ENCODE measurements at places on chromosomes 6 and 20. TPM values are rescaled to one million over a fixed set of nuclear protein-coding genes. Genes with fewer than 3 reads are reported as not detected.
A peak's percentile ranks its signal among the peaks of the same experiment; 100 is the strongest.

The PLTP gene
- total RNA-seq: 48.5 TPM

GRCh38 chr6:109428889-109429477 lies 11.4 kb downstream of the PPIL6 start:
- no peak overlapping the region for H3K27ac ChIP-seq
- no peak for DNase-seq
- no peak overlapping the region for H3K4me3 ChIP-seq
- no peaks in the 10 kb centered on the region for H3K4me1 ChIP-seq
- no peaks in the 10 kb centered on the region for H3K27me3 ChIP-seq

The DLL1 gene
- 0.35 TPM for total RNA-seq

DNA sequence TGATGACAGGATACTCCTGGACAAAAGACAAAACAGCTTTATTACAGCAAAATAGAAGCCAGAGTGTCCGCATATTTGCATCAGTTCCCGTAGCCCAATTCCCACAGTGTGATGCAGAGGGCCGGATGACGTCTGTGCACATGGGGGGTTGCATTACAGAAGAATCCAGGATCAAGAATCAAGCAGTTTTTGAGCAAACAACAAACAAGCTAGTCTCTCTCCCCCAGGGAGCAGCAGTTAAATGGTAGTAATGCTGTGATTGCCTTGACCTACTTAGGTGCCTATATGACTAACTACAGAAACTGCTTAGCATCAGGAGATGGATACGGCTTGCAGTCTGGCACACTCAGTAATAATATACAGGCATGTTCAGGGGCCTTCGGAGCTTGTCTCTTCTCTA lies 3.2 kb upstream of the SDHAF4 start:
- no peak overlapping the region for H3K4me3 ChIP-seq
- no peak for DNase-seq
- no peak overlapping the region for H3K27ac ChIP-seq
- no peaks in the 10 kb centered on the region for H3K36me3 ChIP-seq
- no peaks in the 10 kb centered on the region for H3K27me3 ChIP-seq

The PLA2G7 gene
- total RNA-seq: not detected

The LIN28B gene
- total RNA-seq: not detected

DNA sequence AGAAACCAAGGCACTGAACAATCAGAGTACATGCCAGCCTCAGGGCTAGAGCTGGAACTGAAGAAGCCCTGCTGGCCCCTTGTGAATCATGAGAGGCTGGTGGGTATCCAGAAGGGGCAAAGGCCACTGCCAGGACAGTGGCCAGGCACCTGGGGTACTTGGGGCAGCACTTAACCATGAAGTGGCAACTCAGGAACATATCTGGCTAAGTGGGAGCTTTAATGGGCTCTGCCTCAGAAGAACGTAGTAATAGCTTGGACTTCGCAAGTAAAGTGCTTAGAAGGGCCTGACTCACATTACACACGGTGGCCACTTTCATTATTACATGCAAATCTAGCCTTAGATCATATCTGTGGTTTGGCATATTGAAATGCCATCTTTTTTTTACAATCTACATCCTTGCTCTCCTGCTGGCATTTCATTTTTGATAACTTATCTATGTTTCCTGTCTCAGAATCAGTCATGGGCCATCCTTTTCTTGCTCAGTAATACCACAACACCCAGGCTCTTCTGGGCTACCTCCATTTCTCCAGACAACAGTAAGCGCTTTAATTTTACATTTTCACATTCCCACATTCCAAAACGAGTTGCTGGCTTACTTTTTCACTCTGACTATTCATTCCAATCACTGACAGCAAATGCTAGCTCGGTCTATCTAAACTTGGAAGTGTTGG lies 21.6 kb downstream of the NAPB start:
- DNase-seq: no peak
- peaks cover 31% of the 10 kb centered on the region for H3K4me1 ChIP-seq
- no peaks in the 10 kb centered on the region for H3K27me3 ChIP-seq
- peaks cover 2% of the 10 kb centered on the region for H3K36me3 ChIP-seq

- no peak overlapping the region for H3K27ac ChIP-seq
- no peak for DNase-seq
- peaks cover 60% of the 10 kb centered on the region for H3K4me1 ChIP-seq
- no peak overlapping the region for H3K4me3 ChIP-seq
- H3K36me3 ChIP-seq: no peaks in the 10 kb centered on the region
Measured at GRCh38 chr20:1805816-1806215, 89.4 kb upstream of the SIRPA start.

GRCh38 chr6:110035321-110035720 lies 57.2 kb downstream of the GPR6 start:
- no peak overlapping the region for H3K4me3 ChIP-seq
- H3K4me1 ChIP-seq: peaks cover 10% of the 10 kb centered on the region
- peaks cover 16% of the 10 kb centered on the region for H3K27me3 ChIP-seq
- no peak overlapping the region for H3K27ac ChIP-seq

The FAM83C gene
- total RNA-seq: not detected

DNA sequence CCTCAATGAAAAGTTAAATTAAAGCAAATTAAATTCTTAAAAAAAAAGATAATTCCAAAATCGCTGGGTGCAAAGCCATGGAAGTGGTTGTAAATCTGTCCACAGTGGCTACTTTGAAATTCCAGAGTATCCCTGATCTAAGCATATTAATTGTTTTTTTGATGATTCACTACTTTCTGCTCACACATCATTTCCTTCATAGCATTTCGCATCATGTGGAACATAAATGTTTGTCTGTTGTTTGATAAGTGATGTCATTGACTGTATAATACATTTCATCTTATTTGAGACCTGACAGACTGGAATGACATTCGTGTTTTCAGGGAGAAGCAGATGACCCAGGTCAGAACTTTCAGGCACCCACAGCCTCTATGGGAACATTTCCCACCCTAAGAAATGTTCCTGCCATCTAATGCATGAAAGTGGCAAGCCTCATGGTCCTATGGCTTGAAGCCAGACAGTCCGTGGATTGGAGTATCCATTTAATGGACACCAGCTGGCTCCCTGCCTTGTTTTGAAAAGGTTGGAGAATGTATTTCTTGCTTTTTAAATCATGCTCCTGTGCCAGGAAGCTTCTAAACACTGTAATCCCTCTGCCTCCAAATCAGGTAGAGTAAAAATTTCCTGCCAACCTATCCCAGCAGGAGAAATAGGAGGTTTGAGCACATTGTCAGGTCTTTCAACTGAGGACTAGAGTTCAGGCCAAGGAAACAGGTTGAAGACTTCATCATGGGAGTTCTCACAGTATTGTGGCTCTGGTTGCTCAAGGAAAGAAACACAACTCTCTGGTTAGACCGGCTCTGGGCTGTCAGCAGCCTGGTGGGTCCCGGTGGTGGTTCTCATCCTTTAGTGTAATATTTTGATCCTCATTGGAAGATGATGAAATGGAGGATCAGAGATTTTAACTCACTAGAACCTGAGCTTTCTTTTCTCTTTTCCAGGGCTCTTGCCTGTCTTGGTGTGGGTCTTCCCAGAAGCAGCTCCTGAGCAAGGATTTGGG lies 157.9 kb downstream of the SLC24A3 start:
- DNase-seq: no peak
- no peak overlapping the region for H3K4me3 ChIP-seq
- no peaks in the 10 kb centered on the region for H3K27me3 ChIP-seq
- H3K4me1 ChIP-seq: no peaks in the 10 kb centered on the region

- DNase-seq: no peak
- peaks cover 3% of the 10 kb centered on the region for H3K4me1 ChIP-seq
- H3K4me3 ChIP-seq: no peak overlapping the region
- H3K36me3 ChIP-seq: peaks cover 5% of the 10 kb centered on the region
Measured at GRCh38 chr6:145887969-145888368, 73.4 kb upstream of the FBXO30 start.

DNA sequence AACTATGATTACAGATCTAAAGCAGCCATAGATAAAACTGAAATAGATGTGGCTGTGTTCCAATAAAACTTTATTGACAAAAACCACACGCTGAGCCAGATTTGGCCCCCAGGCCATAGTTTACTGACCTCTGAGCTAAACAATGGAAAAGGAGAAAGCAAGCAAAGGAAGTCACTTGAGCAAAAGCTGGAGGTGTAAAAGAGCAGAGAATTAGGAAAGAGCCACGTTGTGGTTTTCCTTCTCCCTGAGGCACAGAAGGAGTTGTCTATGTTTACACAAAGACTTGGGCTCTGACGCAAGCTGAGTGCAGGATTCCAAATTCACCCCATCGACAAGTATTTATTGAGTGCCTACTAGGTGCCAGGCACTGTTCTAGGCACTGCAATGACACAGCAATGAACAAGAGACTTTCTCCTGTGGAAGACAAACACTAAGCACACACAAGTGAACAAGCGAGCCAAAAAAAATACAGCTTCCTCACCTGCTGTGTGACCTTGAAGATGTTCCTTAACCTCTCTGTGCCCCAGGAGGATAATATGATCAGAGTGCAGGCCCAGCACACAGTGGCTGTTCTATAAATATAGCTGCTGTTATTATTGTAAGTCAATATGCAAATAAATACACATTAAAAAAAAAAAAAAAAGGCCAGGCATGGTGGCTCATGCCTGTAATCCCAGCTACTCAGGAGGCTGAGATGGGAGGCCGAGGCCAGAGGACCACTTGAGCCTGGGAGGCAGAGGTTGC lies 75.4 kb upstream of the PTPN1 start:
- H3K36me3 ChIP-seq: no peaks in the 10 kb centered on the region
- H3K27ac ChIP-seq: no peak overlapping the region
- no peak for DNase-seq
- H3K4me1 ChIP-seq: peaks cover 33% of the 10 kb centered on the region

The PXDC1 gene
- total RNA-seq: 222 TPM

DNA sequence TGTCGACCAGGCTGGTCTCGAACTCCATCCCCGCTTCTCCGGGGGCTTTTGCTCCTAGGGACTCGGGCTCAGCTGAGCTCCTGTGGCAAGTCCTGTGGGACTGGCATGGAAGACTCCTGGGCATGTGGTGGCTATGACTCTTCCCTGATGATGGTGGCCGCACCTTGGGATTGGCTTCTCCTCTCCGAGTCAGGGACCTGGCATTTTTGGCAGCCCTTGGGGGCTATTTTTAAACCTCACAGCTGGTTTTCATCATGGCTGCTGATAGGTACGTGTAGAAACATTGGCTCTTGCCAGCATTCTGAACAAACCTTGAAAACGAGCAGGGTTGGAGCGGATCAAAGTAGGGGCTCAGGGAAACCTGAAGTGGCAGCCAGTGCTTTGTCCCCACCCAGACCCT lies 54.1 kb downstream of the RBM38 start:
- no peaks in the 10 kb centered on the region for H3K36me3 ChIP-seq
- H3K27ac ChIP-seq: peak overlapping the region; percentile 59
- no peak for DNase-seq
- H3K4me3 ChIP-seq: no peak overlapping the region

- H3K27ac ChIP-seq: no peak overlapping the region
- no peak overlapping the region for H3K4me3 ChIP-seq
- H3K27me3 ChIP-seq: peaks cover 15% of the 10 kb centered on the region
Measured at GRCh38 chr6:154001494-154002285, 37.4 kb upstream of the OPRM1 start.

DNA sequence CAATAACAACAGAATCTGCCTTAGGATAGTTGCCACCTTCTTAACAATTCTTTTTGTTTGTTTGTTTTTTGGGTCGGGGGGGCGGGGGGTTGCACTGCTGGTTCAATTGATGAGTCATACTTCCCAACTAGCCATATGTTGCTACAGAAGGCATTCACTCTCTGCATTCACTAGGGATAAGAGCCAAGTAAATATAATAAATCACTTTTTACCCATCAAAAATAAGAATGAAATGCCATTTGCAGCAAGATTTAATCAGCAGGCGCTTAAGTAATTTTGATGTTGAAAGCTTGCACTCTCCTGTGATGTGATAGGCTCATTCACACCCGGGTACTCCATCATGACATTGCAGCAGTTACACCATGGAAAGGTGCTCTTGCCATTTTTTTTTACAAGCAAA lies 209.8 kb downstream of the HIVEP2 start:
- no peak overlapping the region for H3K4me3 ChIP-seq
- H3K27me3 ChIP-seq: no peaks in the 10 kb centered on the region
- DNase-seq: no peak
- H3K36me3 ChIP-seq: no peaks in the 10 kb centered on the region
- H3K4me1 ChIP-seq: no peaks in the 10 kb centered on the region

GRCh38 chr6:22367346-22367745 lies 70.5 kb upstream of the PRL start:
- no peaks in the 10 kb centered on the region for H3K36me3 ChIP-seq
- H3K27ac ChIP-seq: peak overlapping the region; percentile 89
- DNase-seq: no peak
- H3K4me1 ChIP-seq: peaks cover 58% of the 10 kb centered on the region
- no peak overlapping the region for H3K4me3 ChIP-seq
- H3K27me3 ChIP-seq: no peaks in the 10 kb centered on the region

The GGTLC1 gene
- total RNA-seq: not detected

DNA sequence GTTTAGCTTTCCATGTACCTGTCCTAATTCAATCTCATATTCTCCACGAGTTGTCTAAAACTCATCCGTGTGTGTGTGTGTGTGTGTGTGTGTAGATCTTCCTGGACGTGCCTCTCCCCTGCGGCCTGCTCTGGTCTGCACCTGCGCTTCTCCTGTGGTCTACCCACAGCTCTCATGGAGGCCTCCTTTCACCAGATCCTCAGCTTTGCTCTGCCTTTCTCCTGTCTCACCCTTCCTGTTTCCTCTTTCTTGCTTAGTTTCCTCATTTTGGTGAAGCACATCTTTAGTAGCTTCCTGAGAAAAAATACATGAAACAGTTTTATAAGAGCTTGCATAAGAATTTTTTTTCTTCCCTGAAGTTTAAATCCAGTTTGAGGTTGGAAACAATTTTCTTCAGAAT lies 18.1 kb downstream of the SLX4IP start:
- H3K36me3 ChIP-seq: peaks cover 3% of the 10 kb centered on the region
- H3K4me3 ChIP-seq: no peak overlapping the region
- no peak overlapping the region for H3K27ac ChIP-seq
- DNase-seq: no peak

GRCh38 chr20:57943950-57944349 lies 234.1 kb upstream of the PMEPA1 start:
- H3K4me3 ChIP-seq: no peak overlapping the region
- H3K27ac ChIP-seq: no peak overlapping the region
- H3K36me3 ChIP-seq: peaks cover 3% of the 10 kb centered on the region
- DNase-seq: peak; percentile 29

GRCh38 chr6:47520282-47520681 lies 42.7 kb downstream of the CD2AP start:
- H3K4me3 ChIP-seq: no peak overlapping the region
- no peaks in the 10 kb centered on the region for H3K27me3 ChIP-seq

GRCh38 chr20:19512886-19513677 lies 245.0 kb upstream of the RIN2 start:
- H3K27me3 ChIP-seq: no peaks in the 10 kb centered on the region
- no peak overlapping the region for H3K4me3 ChIP-seq
- no peak overlapping the region for H3K27ac ChIP-seq
- no peaks in the 10 kb centered on the region for H3K36me3 ChIP-seq

DNA sequence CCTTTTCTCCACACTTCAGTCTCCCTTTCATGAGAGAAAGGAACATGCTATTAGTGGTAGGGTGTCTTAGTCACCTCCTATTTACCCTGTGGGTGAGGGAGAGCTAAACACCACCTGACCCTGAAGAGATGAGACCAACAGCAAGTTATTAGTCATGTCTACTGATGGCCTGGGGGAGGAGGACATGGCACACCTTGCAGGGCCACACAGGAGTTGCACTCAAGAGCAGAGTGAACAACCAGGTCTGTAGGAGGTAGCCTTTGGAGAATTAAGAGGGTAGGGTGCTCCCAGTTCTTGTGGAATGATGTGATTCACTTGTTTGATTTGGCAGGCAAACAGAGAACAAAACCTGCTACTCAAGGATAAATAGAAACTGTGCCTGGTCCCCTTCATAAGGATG lies 82.7 kb upstream of the FABP7 start:
- peak overlapping the region; percentile 81 for H3K27ac ChIP-seq
- H3K27me3 ChIP-seq: no peaks in the 10 kb centered on the region
- DNase-seq: no peak
- peaks cover 1% of the 10 kb centered on the region for H3K36me3 ChIP-seq

All from chondrocyte (in vitro differentiated cells).